ENCODE measurements at places on chromosomes 5 and 9. TPM values are rescaled to one million over a fixed set of nuclear protein-coding genes. Genes with fewer than 3 reads are reported as not detected.
A peak's percentile ranks its signal among the peaks of the same experiment; 100 is the strongest.

Gene BASP1
- 543 TPM for total RNA-seq

Gene CAVIN4
- 0.82 TPM for total RNA-seq

Gene SPOCK1
- total RNA-seq: 37.9 TPM

Gene APBB3
- 12.5 TPM for total RNA-seq

DNA sequence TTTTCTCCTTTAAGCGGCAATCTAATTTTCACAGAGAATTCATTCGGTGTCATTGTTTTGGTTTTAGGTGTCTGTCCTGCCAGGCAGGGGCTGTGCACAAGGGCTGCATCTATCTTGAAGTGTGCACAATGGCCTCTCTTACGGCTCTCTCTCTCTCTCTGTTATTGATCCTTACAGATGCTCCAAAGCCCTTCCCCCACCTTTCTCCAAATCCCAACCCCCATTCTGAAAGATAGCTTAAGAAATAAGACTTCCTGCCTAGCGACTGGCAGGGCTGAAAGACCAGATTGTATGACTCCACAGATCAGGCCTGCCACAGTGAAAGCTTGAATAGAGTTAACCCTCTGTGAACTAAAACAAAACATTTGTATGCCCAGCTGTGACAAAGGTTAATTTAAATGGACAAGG is 86.5 kb upstream of the NR5A1 start:
- no peak for DNase-seq

DNA sequence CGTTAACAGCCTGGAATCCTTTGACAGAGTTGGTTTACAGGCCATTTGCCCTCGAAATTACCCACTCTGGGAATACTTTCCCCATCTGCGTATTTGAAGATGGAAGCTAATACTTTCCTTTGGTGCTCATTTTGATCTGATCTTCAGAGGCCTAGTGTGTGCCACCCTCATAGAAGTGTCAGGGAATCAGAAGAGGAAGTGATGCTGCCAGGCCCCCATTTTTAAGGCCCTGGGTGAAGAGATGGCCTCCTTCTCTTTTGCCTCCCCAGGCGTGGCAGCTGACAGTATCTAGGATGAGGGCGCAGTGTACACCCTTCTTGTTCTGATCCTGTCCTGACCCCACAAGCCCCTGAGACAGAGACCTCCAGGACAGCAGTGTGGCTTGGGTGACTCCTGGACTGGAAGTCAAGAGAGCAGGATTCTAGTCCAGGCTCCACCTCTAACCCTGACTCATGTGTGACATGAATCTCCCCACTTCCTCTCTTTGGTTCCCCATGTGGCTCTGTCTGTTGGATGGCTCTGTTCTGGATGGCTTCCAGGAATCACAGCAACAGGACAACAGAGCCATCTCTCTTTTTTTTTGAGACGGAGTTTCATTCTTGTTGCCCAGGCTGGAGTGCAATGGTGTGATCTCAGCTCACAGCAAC is 27.8 kb downstream of the CSF1R start:
- peak; percentile 71 for DNase-seq

GRCh38 chr5:32760091-32760509 is 49.0 kb downstream of the NPR3 start:
- no peak for DNase-seq

GRCh38 chr9:107281922-107282667 is 984 bp upstream of the RAD23B start:
- no peak for DNase-seq

- no peak for DNase-seq
Observed at GRCh38 chr9:120486347-120486746, 93.6 kb downstream of the CDK5RAP2 start.

DNA sequence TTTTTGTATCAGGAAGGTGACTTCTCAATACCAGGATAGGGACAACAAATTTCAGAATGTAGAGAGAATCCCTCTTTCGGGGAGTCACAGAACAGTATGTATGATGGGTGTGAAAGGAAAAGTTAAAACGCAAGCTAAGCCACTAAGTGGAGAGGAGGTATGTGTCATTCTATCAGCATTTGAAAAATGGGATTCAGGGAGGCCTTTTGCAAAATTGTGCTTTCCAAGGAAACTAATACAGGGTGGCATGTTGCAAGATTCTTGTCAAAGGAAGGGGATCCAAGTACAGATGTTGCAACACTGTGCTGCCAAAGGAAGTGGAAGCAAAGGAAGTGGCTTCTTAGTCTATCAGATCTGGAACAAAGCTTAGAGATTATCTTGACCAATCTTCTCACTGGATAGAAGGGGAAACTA is 12.6 kb upstream of the TNIP1 start:
- peak; percentile 77 for DNase-seq

GRCh38 chr5:116864157-116864837 is 289.7 kb upstream of the SEMA6A start:
- DNase-seq: no peak

DNA sequence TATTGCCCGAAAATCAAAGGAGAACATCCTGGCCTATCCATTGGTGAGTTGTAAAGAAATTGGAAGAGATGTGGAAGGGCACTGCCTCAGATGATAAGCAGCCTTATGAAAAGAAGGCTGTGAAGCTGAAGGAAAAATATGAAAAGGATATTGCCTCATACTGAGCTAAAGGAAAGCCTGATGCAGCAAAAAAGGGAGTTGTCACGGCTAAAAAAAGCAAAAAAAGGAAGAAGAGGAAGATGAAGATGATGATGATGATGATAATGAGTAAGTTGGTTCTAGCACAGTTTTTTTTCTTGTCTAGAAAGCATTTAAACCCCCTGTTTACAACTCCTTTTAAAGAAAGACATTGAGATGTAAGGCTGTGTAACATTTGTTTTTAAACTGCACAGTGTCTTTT is 59.8 kb upstream of the ZBED3 start:
- no peak for DNase-seq

DNA sequence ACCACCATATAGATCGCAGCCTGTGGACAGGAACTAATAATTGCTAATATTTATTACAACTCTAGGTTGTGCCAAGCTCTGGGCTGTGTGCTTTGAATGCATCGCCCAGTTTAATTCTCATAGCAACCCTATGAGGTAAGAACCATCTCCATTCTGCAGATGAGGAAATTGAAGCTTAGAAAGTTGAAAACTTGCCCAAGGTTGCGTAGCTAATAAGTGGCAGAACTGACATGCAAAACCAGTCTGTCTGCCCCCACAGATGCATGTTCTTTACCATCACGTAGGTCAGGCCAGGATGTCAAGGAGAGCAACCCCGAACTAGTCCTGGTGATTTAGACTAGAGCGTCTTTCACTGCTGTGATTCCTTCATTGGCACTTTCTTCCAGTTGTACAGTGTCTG is 15.6 kb downstream of the WWC1 start:
- DNase-seq: no peak

DNA sequence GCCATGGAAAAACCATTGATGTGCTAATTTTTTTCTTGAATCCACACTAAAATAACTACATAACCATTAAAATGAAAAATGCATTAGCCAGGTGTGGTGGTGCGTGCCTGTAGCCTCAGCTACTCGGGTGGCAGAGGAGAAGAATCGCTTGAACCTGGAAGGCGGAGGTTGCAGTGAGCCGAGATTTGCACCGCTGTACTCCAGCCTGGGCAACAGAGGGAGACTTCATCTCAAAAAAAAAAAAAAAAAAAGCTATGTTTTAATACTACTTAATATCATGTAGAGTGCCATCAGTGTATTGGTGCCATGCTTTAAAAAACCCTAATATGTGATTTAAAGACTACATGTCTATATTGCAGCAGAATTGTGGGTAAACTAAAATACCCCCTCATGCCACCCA is 58.9 kb downstream of the NDFIP1 start:
- no peak for DNase-seq

Data from MG63 (cell line).